Inflammatory macrophage treated with lipopolysaccharide for 4 hours (primary cell): ENCODE measurements at places on chromosomes 2 and 18.

GRCh38 chr2:208033701-208034502, 8.6 kb upstream of the PLEKHM3 start:
- no peak for DNase-seq

- peak; percentile 67 for DNase-seq
These were observed 3.5 kb upstream of the SLC9A2 start for GRCh38 chr2:102615620-102616436.

GRCh38 chr2:72719416-72719815, 106.4 kb downstream of the EXOC6B start:
- no peak for DNase-seq

GRCh38 chr2:119407430-119408220, 24.0 kb upstream of the TMEM37 start:
- DNase-seq, result peak; percentile 64

DNA sequence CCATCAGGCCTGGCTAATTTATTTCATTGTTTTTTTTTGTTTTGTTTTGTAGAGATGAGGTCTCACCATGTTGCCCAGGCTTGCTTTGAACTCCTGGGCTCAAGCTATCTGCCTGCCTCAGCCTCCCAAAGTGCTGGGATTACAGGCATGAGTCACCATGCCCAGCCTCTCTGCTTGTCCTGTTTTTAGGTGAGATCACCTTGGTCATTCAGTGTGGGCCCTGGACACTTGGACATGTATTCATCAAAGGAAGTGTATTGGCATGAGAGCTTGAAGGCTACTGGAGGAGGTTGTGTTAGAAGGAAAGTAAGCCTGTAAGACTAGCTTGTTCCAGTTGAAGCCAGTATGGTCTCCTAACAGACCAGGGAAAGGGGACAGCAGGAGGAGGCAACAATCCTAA, 229.2 kb upstream of the RGPD4 start:
- no peak for DNase-seq

- DNase-seq, result no peak
These were observed 55.3 kb upstream of the RMDN2 start for GRCh38 chr2:37869771-37870170.

- DNase-seq, result no peak
These were observed 169.1 kb downstream of the CDH2 start for GRCh38 chr18:28007841-28008240.

- peak; percentile 13 for DNase-seq
These were observed 302.7 kb upstream of the ZC3H15 start for GRCh38 chr2:186183406-186183805.

DNA sequence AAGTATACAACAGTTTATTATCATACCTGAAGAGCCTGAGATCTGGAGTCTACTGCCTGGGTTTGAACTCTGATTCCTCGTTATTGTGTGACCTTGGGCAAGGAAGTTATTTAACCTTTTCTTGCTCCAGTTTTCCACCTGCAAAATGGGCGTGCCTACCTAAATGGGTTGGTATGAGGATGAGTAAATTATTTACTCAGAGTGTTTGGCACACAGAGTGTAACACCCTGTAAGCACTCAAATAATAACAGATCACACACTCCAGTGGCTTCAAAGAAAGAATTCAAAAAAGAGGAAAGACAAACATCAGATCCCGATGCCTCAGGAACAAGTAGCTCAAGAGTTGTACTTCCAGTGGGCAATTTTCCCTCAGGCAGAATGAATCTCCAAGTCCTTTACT, 2.4 kb downstream of the SRD5A2 start:
- DNase-seq, result no peak

DNA sequence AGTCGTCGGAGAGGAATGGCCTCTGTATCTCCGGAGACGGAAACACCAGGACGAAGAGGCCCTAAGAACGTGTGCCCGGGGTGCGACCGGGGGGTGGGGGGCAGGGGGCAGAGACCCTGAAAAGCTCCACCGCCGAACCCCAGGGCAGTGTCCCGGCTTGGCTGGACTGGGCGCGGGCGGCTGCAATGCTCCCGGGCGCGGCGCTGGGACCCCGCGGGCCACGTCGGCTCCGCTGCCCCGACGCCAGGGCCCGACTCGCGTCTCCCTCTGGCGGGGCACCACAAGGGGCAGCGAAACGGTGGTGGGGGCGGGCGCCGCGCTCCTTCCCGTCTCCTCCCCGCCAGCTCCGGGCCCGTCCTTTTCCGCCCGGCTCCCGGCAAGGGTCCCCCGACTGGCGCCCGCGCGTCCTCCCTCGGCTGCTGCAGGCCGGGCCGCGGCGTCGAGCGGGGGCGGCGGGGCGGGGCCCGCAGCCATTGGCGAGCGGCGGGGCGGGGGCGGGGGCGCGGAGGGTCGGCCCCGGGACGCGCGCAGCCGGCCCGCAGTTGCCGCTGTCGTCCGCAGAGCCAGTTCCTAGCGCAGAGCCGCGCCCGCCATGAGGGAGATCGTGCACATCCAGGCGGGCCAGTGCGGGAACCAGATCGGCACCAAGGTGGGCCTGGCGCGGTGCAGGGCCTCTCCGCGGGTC, at the start of gene TUBB6:
Gene TUBB6 (plus strand): TSS at position 541 of the 685 bp plus-strand sequence. CDS start 52 bp downstream, at position 593.
- peak; percentile 87 for DNase-seq

DNA sequence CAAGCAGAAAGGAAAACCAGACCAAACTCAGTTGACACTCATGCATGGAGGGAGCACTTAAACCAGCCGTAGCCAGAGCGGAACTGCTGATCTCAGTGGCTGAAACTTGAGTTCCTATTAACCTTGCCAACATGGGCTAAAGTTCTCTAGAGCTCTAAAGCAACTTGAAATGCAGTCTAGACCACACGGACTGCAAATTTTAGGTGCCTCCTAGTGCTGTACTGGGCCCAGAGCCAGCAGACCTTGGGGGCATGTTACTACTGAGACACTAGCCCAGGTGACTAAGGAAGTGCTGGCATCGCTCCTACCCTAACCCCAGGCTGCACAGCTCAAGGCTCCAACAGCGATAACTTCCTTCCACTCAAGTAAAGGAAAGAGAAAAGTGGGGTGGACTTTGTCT, 236.5 kb downstream of the AKAIN1 start:
- DNase-seq, result no peak

GRCh38 chr2:142174176-142174575, 43.4 kb upstream of the LRP1B start:
- no peak for DNase-seq
